ENCODE measurements at places on chromosomes 3 and 15. TPM values are rescaled to one million over a fixed set of nuclear protein-coding genes. Genes with fewer than 3 reads are reported as not detected.

GRCh38 chr15:39181940-39182339 lies 398.9 kb upstream of the THBS1 start:
- DNase-seq: peak; percentile 36

GRCh38 chr3:55782807-55783206 lies 295.7 kb upstream of the WNT5A start:
- DNase-seq: no peak

DNA sequence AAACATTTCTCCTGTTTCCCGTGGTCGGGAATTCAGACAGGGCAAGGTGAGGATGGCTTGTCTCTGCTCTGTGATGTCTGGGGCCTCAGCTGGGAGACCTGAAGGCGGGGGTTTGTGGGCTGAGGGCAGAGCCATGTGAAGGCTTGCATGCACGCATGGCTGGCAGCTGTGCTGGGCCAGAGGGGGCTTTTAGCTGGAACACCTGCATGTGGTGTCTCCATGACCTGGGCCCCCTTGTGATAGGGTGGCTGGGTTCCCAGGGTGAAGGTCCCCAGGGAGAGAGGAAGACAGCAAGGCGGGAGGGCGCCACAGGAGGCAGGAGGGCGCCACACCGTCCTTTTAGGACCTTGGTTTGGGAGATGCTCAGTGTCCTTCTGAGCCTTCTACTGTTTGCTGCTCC lies 101.6 kb upstream of the PRR23E start:
- no peak for DNase-seq

The EPHA3 gene
- total RNA-seq: 0.98 TPM
